ENCODE measurements at places on chromosomes 1 and 21. TPM values are rescaled to one million over a fixed set of nuclear protein-coding genes. Genes with fewer than 3 reads are reported as not detected.

- DNase-seq: no peak
These were observed 570.8 kb downstream of the LTN1 start for GRCh38 chr21:28421716-28422524.

The SPRR1B gene
- not detected for polyA plus RNA-seq

DNA sequence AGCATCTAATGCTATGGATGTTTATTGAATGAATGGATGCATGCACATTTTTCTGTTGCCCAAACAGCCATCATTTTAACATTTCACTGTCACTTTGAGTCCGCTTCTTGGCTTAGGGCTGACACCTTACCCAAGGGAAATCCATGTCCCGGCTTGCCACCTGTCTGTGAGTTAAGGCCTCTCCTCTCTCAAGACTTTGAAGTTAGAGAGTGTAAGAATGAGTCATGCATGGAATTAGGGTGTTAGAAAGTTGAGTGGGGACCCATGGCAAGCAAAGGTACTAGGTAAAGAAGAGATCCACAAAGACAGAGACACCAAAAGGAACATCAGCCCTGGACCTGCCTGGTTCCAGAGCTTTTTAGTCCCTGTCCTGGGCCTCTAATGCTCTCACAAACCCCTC lies 35.1 kb downstream of the ATP1A1 start:
- no peak for DNase-seq

The BGLAP gene
- 1.5 TPM for polyA plus RNA-seq

The NEGR1 gene
- polyA plus RNA-seq: 3.9 TPM

The WNT3A gene
- polyA plus RNA-seq: 0.19 TPM

- no peak for DNase-seq
These were observed 50.4 kb downstream of the NFIA start for GRCh38 chr1:61132645-61133334.

- no peak for DNase-seq
These were observed 12.9 kb downstream of the DPYD start for GRCh38 chr1:97907886-97908285.

The SPRR3 gene
- 0.49 TPM for polyA plus RNA-seq

DNA sequence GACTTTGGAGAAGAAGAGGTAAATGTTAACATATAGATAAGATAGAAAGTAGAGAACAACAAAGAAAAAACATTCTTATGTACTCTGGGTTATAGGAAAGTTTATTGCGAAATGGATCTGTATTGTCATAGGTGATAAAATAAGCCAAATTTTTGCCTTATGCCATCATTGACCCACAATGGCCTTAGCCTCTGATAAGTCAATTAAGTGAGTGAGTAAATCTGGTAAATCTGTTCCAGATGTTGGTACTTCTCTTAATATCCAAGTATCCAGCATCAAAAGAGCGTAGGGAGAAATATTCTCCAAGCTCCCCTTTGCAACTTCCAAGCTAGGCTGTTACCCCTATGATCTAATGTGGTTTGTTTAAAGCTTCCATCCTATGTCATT lies 38.3 kb upstream of the CLCA4 start:
- DNase-seq: no peak

GRCh38 chr1:55329808-55330432 lies 114.8 kb upstream of the USP24 start:
- no peak for DNase-seq

The RNPEP gene
- polyA plus RNA-seq: 59.7 TPM

The E2F2 gene
- polyA plus RNA-seq: 4.4 TPM

- DNase-seq: peak; percentile 90
These were observed at the start of gene OLFML3 for GRCh38 chr1:113978863-113979702. Gene OLFML3 (plus strand): TSS chr1:113979474. CDS start chr1:113979517, 43 bp downstream.

The ETNK2 gene
- 24.2 TPM for polyA plus RNA-seq

- DNase-seq: no peak
These were observed 18.6 kb downstream of the NKAIN1 start for GRCh38 chr1:31221072-31221471.

GRCh38 chr21:42941696-42942085 lies 16.3 kb upstream of the ERVH48-1 start:
- no peak for DNase-seq

- no peak for DNase-seq
These were observed 842 bp upstream of the ZC3H12A start for GRCh38 chr1:37473431-37474045.

GRCh38 chr1:21939650-21940374 lies 2.7 kb upstream of the HSPG2 start:
- DNase-seq: peak; percentile 70

DNA sequence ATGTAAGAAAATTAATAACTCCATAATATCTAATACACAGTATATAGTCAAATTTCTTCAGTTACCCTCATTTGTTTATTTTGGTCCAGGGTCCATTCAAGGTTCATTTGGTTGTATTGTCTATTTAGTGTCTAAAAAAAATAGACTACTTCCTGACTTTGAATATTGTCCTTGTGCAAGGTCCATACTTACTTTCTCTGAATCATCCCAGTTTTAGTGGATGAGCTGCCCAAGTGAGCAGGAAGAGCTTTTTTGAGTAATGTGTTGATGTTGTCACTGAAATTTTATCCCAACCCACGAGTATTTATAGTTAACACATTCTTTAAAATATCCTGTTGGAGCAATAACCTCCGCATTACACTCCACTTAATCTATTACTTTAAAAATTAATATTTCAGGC lies 45.6 kb upstream of the FASLG start:
- no peak for DNase-seq

The ATP6V1G3 gene
- 7.6 TPM for polyA plus RNA-seq

DNA sequence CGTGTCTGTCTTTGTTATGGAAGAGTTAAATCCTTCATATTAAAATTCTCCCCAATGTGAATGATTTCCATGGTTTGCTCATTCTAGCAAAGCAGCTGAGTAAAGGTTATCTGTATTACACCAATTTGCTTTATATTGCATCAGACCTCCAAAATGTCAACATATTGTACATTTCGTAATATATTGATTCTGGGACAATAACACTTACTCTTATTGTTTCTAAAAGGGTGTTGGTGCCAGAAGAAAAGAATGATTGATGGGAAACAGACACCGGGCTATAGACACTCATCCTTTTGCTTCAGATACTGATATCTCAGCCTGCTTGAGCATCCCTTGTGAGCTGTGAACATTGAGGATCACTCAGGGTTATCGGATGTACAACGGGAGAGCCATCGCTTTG lies 7.0 kb downstream of the NTNG1 start:
- no peak for DNase-seq

DNA sequence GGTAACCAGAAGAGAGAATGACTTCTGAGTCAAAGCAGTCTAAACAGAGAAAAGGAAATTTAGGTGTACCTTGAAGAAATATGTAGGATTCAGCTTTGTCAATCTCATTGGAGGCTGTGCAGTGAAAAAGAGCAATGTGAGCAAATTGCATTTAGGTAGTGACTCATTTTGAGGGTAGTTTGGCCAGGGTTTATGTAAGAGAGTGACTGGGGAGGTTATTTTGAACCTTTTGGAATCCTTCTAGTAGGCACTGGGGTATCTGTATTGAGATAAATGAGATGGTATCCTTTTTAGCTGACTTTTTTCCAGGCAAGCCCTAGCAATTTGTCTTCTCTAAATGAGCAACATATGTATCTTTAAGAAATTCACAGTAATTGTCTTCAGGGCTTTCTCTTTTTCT lies 95.9 kb downstream of the DISP1 start:
- no peak for DNase-seq

DNA sequence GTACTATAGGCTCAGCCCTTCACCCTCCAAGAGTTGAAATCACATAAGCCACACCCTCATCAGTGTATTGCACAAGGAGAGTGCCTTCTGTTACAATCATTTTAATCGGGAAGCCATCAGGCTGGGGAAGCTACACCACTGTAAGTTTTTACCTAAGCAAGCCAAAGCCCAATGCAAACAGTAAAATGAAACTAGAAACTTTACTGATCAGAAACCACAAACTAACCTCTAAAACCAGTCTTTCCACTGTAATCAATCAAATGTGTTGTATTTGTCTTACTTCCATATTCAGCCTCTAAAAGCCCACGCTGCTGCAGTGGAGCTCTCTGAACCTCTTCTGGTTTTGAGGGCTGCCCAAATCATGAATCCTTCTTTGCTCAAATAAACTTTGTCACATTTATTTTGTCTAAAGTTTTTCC lies 26.2 kb downstream of the CAPN8 start:
- no peak for DNase-seq

The RHD gene
- polyA plus RNA-seq: 0.51 TPM

DNA sequence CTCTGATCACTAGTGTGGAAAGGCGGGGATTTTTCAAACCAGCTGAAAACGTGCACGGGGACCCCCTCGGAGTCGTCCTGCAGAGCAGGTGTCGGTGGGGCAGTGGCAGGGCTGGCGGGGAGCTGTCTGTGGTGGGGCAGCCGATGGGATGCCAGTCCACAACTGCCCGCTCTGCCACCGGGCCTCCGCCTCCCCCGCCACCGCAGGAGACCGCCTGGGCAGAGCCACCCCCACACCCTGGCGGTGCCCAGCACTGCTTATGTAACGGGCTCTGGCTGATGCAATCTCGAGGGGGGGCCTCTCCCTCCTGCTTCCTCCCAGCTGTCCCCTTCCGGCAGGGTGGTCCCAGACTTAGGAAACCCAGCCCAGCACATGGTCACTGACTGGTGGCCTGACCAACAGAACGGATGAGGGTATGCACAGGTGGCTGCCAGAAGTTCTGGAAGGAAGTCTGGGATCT lies 9.3 kb downstream of the CHD5 start:
- no peak for DNase-seq

DNA sequence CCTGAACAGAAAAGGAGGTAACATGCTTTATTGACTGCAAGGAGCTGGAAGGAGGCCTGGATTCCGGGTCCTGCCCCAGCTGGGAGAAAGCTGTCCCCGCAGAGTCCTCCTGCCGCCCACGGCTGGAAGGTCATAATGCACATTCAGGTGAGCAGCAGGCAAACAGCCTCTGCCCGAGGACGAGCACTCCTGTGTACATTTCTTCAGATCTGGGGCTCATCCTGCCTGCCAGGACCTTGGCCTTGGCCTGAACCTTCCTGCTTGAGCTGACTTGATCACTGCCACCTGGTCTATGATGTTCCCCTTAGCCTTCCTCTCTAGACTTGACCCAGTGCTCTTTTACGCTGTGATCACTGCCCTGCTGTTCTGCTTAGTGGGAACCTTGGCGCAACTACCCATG lies 17.9 kb upstream of the ZNF436 start:
- DNase-seq: no peak

GRCh38 chr1:30733493-30733892 lies 10.1 kb upstream of the MATN1 start:
- DNase-seq: no peak

The VWA1 gene
- polyA plus RNA-seq: 53.9 TPM

GRCh38 chr1:116737855-116738321 lies 16.3 kb upstream of the CD2 start:
- no peak for DNase-seq

The YOD1 gene
- 13.0 TPM for polyA plus RNA-seq

DNA sequence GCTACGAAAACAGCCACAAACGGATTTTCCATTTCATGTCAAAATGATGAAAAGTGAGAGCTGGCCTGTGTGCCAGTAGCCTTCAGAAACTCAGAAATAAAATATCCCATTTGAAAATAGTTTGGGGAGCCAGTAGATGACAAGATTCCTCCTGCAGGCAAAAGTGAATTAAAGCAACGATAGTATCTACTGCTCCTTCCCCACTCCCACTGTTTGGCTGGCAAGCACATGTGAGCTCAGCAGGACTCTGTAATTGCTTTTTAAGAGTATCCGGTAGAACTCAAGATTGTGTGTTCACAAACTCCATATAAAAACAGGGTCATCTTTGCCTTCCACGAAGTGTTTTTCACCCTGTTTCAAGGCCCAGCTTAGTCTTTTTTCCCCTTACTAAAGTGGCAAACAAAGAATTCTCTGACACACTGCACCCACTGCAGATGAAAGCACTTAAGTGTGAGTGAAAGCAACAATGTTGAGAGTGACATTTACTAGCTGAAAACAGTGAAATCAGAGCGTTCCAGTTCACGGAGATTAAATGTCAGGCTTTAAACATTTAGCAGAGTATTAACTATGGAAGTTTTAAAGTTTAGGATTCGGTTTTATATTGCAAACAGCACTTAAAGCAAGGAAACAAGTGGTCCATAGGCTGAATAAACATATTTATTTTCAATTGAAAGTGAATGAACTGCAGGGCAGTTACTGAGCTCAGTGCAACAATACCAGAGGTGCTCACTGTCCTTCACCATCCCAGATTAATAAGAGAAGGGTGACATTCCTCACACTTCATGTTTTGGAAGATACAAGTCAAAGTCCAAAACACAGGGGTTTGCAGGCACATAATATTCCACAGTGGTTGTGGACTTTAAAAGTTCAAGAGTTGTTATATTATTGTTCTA lies 70.0 kb downstream of the ALG14 start:
- no peak for DNase-seq

The CELA2A gene
- polyA plus RNA-seq: not detected

DNA sequence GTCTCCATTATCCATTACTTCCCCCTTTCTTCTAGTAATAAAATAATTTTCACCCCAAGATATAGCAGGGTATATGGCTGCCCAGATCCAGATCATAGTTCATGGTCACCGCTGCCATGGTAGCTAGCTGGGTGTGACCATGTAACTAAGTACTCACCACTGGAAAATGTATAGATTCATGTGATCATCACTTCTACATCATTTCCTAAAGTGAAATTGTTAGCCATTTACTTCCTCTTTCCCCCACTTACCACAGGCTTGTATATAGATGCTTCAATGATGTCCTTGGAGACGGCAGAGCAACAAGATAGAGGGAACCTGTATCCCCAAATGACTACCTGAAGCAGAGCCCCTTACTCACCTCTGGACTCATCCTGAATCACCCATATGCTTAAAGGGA lies 22.7 kb upstream of the EYA3 start:
- no peak for DNase-seq

The ATAD3C gene
- polyA plus RNA-seq: 3.1 TPM

GRCh38 chr1:31607360-31607759 lies 10.1 kb upstream of the HCRTR1 start:
- no peak for DNase-seq

The LCE2B gene
- not detected for polyA plus RNA-seq

DNA sequence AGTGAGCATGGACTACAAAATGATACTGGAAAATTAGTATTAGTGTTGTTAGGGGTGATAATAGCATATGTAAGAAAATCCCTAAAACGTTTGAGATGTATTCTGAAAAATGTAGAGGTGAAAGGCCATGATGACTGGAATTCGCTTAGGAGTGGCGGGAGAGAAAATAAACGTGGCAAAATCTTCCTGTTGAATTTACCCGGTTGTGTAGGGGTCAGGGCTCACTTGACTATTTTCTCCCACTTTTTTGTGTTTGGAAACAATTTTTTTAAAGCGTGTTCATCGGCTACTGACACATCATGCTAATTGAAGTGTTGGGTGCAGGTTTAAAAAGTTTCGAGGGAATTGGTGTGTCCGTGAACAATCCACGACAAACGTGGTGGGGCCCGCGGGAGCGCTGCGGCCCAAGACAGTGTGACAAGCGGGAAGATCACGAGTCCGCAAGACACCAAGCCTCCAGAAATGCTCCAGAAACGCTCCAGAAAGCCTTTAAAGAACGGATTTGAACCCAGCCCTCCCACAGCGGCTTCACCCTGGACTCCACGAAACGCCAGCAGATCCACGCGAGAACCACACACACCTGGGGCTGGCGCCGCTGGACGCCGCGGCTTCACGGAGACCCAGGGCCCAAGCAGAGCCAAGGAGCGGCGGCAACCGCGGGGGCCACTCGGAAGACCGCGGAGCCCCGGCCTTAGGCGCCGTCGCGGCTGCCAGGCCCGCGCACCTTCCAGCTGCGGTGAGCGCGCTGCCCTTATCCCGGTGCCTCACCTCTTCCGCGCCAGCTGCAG lies 573 bp downstream of the PSMG1 start:
- DNase-seq: no peak

The SPATA45 gene
- polyA plus RNA-seq: not detected

The GJC2 gene
- 0.56 TPM for polyA plus RNA-seq

The ARHGAP29 gene
- 69.0 TPM for polyA plus RNA-seq

All from right renal pelvis (tissue), 4 donors.